Stimulated activated CD4-positive, alpha-beta T cell treated with anti-CD3 and anti-CD28 coated beads, Interleukin-1b, Interleukin-23, amount 100 ng/mL, for 1 hour (primary cell): ENCODE measurements at places on chromosomes 4 and X.

DNA sequence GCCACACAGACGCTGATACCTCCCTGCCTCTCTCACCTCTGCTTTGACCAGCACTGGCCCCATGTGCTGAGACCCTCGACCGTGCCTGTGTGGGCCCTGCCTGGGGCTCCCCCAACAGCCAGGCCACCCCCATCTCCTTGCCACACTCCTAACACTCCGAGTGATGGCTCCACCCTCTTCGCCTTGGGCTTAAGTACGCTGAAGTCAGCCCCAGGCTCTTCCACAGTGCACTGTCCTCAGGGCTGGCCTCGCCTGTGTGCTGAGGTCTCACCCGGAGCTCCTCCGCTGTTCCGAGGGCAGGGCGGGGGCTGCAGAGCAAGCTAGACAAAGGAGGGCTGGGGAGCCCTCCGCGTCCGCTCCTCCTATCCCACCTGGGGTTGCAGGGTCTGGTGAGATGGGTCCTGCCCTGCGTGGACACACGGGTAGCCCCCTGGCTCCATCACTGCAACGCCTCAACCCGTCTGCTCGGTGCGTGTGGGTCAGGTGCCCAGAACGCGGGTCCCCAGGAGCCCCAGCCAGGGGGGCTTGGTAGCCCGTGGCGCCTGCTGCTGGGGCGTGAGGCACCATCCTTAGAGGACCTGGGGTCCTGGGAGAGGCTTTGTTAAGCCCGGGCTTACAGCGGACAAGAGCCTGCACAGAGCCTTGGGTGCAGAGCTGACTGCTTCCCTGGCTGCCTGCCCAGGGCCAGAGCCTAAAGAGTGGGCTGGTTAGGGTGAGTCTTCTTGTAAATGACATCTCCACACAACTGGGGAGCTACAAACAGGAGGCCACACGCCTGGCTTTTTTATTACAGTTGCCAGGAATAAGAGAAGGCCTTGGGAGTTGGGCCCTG is 42.6 kb upstream of the NKX1-1 start:
- DNase-seq: no peak

- DNase-seq: no peak
These were observed 87.5 kb downstream of the PPP3CA start for GRCh38 chr4:101259876-101260275.

DNA sequence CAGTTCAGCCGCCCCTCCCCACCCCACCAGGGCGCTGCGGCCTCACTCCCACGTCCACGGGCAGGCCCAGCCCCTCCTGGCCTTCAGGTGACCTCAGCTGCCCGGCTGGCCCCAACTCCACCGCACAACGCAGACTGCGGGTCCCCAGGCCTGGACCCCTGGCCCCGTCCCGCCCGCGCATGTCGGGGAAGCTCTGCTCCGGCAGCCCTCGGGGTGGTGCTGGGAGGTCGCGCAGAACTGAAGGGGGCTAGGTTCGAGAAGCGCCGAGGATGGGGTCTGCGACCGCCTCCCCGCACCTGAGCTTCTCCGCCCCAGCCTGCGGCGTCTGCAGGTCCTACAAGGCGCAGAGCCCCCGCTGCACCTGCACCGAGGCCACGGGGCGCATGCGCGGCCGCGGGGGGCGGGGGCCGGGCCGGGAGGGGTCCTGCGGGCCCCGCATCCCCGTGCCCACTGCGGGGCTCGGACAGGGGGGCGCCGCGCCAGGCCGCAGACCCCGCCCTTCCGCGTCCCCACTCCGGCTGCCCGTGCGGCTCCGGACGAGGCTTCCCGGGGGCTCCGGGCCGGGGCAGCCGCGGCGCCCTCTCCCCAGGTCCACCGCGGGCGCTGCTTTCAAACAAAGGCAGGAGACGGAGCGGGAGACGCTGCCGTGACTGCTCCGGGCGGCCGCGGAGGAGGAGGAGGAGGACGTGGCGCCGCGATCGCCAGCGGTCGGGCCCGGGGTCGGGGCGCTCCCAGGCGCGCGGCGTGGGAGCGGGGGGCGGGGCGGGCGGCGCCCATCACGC is 672 bp upstream of the NAT8L start:
- DNase-seq: no peak

- no peak for DNase-seq
These were observed 125.6 kb downstream of the CDS1 start for GRCh38 chr4:84708406-84709135.

DNA sequence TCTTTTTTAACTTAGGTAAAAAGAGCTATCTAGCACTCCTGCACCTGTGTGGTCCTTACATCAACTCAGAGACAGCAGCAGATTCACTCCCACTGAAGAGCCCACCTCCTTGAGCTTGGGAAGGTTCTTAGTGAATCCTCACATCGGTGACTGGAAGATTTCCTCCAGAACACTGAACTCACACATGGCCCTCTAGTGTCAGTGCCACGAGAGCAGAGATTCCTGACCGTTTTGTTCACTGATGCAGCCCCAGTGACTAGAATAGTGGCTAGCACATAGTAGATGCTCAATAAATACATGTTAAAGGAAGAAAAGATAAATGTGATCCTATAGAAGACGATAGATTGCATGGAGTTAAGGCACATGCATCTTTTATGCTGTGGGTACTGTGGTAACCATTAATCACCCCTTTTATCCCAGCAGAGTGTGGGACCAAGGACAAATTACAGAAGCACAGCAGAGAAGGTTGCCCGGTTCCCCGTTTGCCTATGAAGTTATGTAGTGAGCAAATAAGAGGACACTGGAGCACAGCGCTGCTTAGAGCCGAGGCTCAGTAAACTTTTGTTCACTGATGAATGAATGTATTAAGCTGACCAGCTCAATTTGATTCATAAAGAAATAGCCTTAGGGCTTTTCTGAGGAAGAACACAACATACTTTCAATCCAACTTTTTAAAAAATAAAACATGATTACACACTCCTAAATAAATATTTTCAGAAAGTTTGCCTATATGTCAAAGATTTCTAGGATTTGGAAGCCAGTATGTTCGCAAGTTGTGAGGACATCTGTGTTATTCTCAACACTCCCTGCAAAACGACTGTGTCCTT is 8.7 kb downstream of the GASK1B start:
- no peak for DNase-seq

GRCh38 chr4:77665381-77666069 is 59.9 kb downstream of the CXCL13 start:
- DNase-seq: no peak

DNA sequence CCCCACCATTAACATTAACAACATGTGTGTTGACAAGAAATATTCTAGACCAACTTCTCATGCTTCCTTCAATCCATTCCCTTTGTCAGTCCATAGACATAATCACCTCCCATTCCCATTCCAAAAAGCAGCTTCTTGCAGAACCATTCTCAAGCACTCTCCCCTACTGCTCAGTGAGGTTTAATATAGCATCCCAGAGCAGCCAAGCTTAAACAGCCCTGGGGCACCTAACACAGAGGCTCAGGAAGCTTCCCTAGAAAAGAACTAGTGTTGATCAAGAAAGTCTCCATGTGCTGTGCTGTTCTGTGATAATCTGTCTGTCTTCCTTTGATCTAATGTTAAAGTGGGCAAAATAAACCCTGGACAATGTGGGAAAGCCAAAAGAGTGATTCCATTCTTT is 174.2 kb upstream of the NOCT start:
- no peak for DNase-seq

- no peak for DNase-seq
These were observed 77.9 kb upstream of the ANKRD50 start for GRCh38 chr4:124790471-124790870.

- DNase-seq: no peak
These were observed 1329.2 kb upstream of the PCDH7 start for GRCh38 chr4:29390921-29391320.

DNA sequence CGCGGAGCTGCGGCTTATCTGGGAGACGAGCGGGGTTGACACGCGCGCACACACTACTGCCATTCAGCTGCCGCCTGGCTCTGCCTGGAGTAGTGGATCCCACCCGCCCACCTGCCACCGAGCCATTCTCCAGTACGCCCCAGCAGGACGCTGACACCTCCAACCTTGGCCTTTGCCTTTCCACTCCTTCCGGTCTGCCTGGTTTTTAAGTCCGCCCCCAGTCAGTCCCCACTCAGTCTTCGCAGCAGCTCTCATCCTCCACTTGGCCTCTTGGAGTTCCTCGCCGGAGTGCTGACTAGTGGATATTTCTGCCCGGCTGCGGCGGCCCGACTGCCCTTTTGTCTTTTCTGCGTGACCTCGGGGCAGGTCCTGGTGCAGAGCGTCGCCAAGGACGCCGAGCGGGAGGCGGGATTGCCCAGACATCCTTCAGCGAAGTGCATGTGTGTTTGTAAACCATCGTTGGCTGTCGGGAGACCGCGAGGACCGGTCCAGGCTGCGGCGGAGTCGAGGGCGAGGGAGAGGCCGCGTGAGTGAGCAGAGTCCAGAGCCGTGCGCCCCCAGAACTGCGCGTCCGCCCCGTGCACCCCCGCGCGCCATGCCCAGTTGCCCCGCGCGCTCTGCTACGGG is 1.1 kb downstream of the SLIT2 start:
- DNase-seq: no peak

GRCh38 chr4:36159208-36159607 is 85.1 kb downstream of the ARAP2 start:
- DNase-seq: no peak

DNA sequence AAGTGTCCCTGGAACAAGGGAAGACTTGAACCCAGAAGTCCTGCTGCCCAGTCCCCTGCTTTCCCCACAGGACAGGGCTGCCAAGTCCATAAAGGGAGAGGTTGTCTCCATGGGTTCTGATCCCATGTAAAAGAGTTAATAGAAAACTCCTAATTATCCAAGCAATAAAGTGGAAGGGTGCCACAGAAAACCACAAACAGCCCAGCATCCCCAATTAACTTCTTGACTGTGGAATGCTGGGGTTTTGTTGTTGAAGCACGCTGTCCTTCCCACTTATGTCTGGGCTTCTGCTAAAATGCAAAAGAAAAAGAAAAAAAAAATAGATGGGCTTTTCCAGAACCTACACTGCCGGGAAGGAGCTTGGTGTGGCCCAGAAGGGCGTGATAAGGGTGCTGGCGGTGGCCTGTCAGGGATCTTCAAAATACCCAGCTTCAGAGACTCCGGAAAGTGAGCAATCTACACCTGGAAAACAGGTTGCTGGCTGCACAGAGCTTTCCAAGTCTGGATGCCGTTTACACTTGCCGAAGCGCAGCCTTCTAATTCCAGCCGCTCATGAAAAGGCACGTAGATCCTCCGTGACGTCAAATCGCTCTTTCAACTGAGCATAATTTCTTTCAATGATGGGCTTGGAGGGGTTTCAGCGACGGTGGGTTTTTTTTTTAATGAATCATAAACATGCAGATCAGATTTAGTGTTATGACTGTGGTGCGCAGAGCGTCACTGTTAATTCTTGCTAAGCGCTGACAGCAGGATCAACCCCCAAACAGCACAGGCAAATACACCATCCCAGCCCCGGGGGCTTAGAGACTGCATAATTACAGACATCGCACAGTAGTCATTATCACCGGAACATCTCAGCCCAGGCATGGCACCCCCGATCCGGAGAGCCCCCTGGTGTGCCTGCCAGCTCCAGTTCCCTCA is 197.6 kb downstream of the BCOR start:
- no peak for DNase-seq

DNA sequence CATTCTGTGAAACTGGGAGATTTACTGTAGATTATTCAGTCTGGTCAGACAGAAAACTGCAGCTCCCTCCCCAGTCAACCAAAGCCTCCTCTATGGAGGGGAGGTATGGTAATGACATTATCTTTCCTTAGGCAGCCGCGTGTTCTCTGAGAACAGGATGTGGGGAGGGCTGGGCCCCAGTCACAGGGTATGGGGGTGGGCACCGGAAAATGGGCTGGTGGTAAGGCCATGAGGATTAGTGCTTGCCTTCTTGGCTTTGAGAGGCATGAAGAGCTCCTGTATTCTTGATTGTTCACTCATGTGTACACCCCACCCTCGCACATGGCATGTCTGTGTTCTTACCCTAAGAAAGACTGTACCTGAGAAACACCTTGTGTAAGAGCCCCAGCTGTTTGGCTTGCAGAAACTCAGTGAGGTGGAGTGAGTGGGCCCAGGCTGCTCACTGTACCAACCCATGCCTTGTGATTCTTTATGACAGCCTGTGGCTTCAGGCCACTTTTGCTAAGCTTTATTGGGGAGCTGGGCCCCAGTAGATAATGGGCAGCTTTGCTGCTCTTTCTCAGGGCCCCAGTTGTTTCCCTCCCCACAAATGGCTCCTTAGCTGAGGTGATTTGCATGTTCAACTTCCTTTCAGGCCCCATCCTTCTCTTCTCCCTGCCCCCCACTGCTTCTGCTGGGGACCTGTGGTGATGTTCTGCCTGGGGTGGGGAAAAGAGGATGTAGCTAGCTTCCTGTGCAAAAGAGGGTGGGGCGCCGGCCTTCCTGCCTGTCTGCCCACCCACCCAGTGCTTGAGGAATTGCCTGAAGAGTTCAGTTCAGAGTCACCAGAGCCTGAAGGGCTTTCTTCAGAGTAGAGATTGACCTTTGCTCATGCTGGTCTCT is 30.7 kb downstream of the MSN start:
- DNase-seq: no peak

GRCh38 chr4:95068818-95069478 is 311.2 kb downstream of the BMPR1B start:
- DNase-seq: no peak

DNA sequence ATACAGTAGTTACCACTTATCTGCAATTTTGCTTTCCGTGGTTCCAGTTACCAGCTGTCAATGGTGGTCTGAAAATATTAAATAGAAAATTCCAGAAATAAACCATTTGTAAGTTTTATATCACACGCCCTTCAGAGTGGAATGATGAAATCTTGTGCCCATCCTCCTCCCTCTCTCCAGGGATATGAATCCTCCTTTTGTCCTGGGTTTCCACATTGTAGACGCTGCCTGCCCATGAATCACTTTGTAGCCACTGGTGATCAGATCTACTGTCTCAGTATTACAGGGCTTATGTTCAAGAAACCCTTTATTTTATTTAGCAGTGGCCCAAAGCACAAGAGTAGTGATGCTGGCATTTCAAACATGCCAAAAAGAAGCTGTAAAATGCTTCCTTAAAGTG is 198.6 kb downstream of the KCNIP4 start:
- DNase-seq: no peak

DNA sequence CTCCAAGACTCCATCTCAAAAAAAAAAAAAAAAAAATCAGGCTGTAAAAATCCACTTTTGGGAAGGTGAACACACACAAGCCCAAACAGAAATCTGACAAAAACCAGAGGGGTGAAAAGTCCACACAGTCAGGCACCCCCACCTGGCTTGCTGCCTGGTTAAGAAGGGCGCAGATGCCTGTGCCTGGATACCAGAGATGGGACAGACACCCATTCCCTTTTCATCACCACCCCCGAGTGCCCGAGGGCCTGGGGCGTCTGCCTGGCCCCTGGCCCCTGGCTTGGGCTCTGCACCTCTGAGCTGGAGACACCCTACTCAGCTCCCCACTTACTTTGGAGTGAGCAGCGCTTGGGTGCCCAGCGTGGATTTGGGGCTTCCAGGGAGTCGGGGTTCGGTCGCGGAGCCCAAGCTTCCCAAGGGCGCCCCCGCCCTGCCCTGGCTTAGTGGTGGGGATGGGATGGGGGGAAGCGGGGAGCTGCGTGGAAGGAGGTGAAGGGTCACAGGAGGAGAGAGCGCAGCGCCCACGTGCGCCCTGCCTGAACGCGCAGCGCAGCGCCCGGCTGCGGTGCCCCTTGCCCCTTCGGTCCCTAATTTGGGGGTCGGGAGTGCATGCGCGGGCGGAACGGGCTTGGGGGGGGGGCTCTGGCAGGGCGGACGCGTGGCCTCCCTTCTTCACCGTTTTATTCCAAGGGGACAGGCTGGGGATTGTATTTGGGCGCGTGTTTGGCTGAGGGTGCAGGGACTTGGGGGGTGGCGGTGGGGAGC is 11.3 kb downstream of the SHOX start:
- DNase-seq: no peak

- no peak for DNase-seq
These were observed 869.5 kb upstream of the EPHA5 start for GRCh38 chr4:66539745-66540144.

- no peak for DNase-seq
These were observed 711.8 kb upstream of the FAM241A start for GRCh38 chr4:111433441-111433840.

GRCh38 chr4:96241819-96242218 is 401.9 kb downstream of the PDHA2 start:
- no peak for DNase-seq
